MCF 10A (cell line): ENCODE measurements at places on chromosomes 16 and 17. TPM values are rescaled to one million over a fixed set of nuclear protein-coding genes. Genes with fewer than 3 reads are reported as not detected.

GRCh38 chr17:78882540-78883088, 20.4 kb downstream of the CEP295NL start:
- DNase-seq, result no peak

DNA sequence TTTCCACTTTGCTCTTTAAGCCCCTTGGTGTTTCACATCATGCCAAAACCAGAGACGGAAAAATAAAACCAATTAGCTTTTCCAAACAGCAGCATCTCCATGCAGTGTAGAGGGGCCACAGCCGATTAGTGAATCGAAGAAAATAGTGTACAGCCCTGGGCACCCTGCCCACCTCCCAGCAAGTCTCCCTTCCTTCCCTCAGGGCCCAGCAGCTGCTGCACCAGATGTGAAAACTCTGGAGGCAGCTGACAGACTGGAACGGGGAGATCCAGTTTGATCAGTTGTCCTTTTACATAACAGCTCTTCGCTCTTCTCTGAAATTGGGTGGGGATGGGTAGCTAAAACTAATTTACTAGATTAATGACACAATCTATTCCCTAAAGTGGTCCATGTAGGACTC, 19.3 kb downstream of the TMEM11 start:
- DNase-seq, result no peak

GRCh38 chr16:82542714-82543113, 84.1 kb upstream of the CDH13 start:
- DNase-seq, result no peak

The PPM1D gene
- 14.3 and 16.1 TPM in 2 replicates for total RNA-seq

DNA sequence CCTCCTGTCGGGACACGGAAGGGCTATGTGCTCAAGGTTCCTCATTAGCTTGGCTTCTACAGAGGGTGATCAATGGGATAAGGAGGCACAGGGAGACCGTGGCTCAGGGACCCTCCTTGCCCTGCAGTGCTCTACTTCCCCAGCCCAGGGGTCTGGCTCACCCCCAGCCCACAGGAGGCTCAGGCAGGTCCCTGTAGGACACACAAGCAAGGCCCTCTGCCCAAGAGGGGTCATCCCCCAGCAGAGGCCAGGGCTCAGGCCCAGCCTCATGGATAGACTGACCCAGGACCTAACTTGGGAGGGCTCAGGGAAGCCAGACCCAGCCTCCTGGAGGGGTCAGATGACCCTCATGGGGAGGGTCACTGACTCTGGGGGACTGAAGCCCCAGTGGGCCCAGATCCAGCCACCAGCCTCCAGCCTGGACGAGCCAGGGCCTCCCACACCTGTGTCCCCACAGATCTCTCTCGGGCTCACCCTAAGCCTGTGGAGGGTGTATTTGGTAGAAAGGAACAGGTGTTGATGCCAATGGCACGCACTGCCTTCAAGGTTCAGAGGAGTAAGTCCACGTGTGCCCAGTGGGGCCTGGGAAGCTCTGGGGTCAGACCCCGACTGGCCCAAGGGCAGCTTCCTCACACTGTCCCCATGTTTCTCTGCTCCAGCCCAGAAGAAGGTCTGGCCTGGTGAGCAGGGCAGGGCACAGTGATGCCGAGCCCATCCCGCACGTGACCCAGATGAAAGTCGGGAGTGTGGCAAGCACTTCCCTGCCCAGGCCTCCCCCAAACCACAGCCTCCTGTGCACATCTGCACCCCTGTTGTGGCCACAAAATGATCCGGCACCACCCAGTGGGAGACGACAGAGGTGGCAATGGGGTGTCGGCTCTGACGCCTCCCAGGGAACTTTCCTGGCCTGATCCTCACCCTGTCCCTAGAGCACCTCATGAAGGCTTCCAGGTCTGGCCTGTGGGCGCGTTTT, 10.9 kb upstream of the KRTAP17-1 start:
- DNase-seq, result no peak

- no peak for DNase-seq
These were observed 15.1 kb downstream of the FAM117A start for GRCh38 chr17:49748791-49749190.

- DNase-seq, result no peak
These were observed 61.9 kb upstream of the FOXF1 start for GRCh38 chr16:86448306-86448890.

GRCh38 chr16:87274794-87275193, 42.4 kb downstream of the C16orf95 start:
- no peak for DNase-seq

DNA sequence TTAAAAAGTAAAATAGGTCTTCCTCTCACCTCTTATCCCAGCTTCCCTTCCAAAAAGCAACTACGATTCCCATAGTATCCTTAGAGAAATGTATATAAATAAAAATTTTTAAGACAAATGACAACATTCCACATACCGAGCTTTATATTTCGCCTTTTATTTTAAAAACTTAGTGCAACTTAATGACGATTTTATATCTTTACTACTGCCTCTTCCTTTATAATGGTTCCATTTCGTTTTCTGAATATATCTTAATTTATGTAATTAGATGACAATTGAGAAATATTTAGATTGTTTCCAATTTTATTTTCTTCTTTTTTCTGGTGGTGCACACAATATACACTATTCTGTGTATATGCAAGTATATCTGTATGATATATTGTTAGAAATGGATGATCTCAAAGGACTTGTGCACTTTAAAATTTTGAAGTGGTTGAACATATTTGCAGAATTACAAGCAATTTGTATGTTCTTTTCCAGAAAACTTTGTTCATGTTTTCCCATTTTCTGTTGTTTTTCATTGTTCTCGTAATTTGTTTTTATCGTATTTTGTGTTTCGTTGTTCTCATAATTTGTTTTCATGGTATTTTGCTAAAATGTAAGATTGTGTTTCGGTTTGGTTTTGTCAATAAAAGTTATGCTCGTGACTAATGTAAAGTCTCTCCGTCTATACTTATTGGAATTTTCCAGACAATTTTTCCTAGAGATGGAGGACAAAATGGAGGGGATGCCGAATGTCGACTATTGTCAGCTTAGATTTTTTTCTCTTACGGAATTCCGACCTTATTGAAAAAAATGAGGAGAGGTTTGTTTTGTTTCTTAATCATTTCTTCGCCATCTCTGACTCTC, 20.4 kb upstream of the HOXB13 start:
- no peak for DNase-seq

The MLYCD gene
- total RNA-seq, result 2.5 and 3.3 TPM in 2 replicates

The KRTAP3-2 gene
- total RNA-seq, result not detected in 2 replicates

- no peak for DNase-seq
These were observed 257.7 kb downstream of the XYLT1 start for GRCh38 chr16:17213025-17213424.

GRCh38 chr17:42248351-42249179, 27.6 kb downstream of the STAT5B start:
- DNase-seq, result no peak

The CFAP119 gene
- 4.8 and 5.2 TPM in 2 replicates for total RNA-seq

The ABI3 gene
- total RNA-seq, result not detected in 2 replicates

The AMDHD2 gene
- total RNA-seq, result 15.8 and 26.5 TPM in 2 replicates

The RBFOX1 gene
- not detected in 2 replicates for total RNA-seq

The ITGAX gene
- total RNA-seq, result 0.14 and 1.2 TPM in 2 replicates

DNA sequence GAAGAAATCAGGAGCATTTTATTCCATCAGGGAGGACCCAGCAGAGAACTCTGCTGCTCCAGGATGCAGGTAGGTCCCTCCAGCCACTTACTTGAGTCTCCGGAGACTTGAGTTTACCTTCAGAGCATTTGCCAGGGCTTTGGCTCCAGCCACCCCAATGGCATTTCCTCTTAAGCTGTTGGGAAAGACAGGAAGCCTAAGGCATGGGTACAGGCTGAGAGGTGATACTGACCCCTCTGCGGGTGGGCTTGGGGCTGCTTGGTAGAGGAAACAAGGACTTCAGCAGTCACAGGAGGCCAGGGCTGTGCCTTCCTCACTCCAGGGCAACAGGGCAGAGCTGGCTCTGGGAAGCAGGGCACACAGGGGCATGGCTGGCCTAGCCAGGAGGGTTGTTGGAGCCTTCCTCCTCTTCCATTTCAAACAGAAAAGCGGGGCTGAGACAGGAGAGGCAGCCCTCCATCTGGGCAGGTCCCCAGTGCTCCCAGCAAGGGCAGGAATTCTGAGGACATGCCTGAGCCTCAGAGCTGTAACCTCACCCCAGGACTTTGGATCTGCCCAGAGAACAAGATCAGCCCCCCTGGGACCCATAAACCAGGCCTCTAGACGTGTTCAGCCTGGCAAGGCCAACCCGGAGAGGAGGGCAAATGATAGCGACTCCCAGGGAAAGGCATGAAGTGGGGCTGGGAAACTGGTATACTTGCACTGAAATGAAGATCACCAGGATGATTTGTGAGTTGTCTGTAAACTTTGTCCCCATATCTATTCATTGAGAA, 34.4 kb downstream of the NLRC3 start:
- DNase-seq, result no peak

The CLEC10A gene
- not detected in 2 replicates for total RNA-seq

- no peak for DNase-seq
These were observed 1.3 kb upstream of the SENP3 start for GRCh38 chr17:7560172-7561027.

The HEATR9 gene
- not detected in 2 replicates for total RNA-seq

GRCh38 chr17:74361230-74362068, at the start of gene BTBD17:
Gene BTBD17 (minus strand): TSS chr17:74361868. CDS start chr17:74361819, 49 bp downstream.
- peak; percentile 42 for DNase-seq

DNA sequence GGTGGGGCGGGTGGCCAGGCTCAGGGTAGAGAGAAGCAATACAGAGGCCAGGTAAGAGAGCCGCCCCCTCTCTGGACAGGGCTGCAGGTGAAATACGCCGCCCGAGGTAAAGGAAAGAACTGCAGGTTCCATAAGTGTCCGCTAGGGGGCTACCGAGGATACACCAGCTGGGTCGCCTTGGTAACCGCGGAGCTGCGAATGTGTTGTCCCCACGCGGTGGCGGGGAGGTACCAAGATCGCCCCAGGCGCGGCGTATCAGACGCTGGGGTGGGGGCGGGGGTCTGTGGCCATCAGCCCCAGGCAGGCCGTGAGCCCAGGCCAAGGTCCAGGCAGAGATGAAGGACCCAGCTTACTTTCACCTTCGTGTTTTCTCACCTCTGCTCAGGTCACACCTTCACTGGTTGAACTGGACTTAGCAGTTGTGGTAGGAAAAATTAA, 18.4 kb upstream of the ZFP90 start:
- DNase-seq, result peak; percentile 81

The RUNDC1 gene
- 13.4 and 14.2 TPM in 2 replicates for total RNA-seq

DNA sequence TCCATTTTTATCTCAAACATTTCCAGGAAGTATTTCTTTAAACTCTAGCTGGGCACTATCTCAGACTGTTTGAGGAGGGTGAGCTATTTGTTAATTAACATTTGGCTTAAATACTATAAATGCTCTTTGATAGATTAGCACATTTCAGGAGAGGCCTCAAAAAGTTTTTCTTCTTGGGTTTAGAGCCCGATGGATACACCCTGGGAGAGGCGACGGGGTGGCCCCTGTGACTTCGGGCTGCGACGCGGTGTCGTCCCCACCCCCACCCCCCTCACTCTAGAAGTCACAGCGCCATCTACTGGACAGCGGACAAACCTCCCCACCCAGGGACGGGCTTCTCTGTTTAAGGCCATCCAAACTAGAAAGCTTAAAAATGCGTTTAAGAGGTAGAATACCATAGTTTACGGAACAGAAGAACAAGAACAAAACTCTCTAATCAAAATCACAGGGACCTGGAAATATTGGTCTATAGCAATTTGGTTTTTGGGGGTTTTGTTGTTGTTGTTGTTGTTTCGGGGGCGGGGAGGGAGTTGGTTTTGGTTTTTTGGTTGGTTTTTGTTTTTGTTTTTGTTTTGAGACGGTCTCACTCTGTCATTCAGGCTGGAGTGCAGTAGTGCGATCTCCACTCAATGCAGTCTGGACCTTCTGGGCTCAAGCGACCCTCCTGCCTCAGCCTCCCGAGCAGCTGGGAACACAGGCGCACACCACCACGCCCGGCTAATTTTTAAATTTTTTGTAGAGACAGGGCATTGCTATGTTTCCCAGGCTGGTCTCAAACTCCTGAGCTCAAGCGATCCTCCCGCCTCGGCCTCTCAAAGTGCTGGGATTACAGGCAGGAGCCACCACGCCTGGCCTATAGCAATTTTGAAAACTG, 254.4 kb downstream of the C16orf95 start:
- peak; percentile 77 for DNase-seq

DNA sequence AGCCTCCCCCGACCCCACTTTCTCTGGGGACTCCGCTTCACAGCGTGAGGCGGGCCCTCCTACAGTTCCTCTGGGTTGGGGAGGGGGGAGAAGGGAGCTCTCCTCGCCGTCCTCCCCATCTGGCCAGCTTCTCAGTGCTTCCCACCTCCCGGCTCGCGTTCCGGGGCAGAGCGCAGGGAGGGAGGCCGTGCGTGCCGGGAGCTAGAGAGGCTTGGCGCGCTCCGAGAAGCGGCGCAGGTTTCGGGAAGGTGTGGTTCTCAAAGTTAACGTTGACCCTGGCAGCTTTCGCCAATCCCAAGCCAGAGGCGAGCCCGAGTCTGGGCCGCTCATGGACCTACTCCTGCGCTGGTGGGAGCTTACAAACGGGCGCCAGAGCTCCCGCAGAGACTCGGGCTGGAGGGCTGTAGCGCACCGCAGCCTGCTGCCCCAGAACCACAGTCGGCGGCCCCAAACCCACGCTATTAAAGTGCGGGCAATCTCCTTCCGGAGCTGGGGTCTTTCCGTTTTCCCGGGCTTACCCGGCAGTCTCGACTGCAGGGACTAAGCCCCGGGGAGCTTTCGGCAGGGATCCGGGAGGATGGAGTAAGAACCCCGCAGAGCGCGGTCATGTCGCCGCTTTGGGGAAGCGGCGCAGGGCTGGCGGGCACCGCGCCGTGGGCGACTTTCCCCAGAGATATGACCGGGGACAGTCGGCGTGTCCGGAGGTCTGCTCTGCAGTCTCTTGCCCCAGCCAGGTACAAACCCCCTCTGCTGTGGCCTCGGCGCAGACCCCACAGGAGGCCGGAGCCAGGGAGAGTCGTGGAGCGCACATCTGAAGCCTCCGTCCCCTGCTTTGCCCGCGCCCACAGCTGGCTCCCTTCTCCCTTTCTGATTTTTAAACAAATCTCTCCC, 787 bp downstream of the CDH11 start:
- no peak for DNase-seq

The MYCBPAP gene
- 0.19 TPM in 1 of 2 replicates, not detected in the other for total RNA-seq

The TNFRSF17 gene
- total RNA-seq, result not detected in 2 replicates

DNA sequence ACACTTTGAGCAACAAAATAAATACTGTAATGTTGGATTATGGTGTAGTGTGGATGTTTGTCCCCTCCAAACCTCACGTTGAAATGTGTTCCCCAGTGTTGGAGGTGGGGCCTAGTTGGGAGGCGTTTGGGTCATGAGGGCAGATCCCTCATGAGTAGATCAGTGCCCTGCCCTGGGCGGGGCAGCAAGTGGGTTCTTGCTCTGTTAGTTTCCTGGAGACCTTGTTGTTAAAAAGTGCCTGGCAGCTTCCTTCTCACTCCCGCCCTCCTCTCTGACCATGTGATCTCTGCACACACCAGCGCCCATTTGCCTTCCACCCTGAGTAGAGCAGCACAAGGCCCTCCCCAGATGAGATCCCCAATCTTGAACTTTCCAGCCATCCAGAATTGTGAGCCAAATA, 67.7 kb downstream of the MPRIP start:
- peak; percentile 32 for DNase-seq

GRCh38 chr16:381012-381788, 578 bp downstream of the PGAP6 start:
- no peak for DNase-seq
